ENCODE measurements at places on chromosomes 13 and 19.
A peak's percentile ranks its signal among the peaks of the same experiment; 100 is the strongest.

- peak; percentile 23 for DNase-seq
These were observed 22.4 kb downstream of the AMER2 start for GRCh38 chr13:25149711-25150110.

DNA sequence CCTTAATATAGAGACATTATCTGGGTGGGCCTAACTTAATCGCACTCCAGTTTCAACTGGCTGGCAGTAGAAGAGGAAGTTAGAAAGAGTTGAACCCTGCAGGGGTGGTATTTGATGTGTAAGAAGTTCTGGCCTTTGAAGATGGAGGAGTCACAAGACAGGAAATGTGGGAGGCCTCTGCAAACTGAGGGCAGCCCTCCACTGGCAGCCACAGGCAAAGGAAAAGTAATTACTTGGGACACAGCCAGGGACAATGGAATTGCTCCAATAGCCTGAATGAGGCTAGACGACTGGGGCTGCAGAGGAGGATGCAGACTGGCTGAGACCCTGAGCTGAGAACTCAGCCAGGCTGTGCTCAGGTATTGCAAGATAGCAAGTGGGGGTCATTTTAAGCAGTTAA lies 703.3 kb upstream of the ARGLU1 start:
- DNase-seq: peak; percentile 21

GRCh38 chr19:18297308-18297707 lies 15.9 kb upstream of the JUND start:
- no peak for DNase-seq

GRCh38 chr13:45576466-45576865 lies 39.1 kb downstream of the ERICH6B start:
- DNase-seq: no peak

DNA sequence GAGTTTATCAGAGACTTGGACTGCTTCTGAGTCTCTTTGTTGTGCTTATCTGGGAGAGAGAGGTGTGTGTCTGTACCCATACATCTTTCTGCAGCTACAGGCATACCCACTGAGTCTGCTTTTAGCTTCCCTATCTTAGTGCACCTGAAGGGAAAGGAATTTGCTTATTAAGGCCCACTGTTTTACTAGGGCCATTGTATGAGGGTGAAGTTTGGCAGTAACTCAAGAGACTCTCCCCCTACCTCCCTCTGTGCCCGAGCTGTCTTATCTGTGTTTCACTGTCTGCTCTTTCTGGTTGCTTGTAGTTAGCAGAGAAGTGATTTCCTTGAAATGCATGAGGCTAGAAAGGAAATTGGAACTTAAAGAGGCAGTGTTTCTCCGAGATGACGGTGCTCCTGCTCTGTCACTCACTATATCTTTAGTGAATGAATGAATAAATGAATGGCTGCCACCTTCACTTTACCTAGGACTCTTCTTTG lies 678 bp upstream of the CD33 start:
- no peak for DNase-seq

- no peak for DNase-seq
These were observed 7.8 kb upstream of the OLFM4 start for GRCh38 chr13:53020764-53021335.

- no peak for DNase-seq
These were observed 779.4 kb upstream of the SLITRK1 start for GRCh38 chr13:84661718-84662117.

DNA sequence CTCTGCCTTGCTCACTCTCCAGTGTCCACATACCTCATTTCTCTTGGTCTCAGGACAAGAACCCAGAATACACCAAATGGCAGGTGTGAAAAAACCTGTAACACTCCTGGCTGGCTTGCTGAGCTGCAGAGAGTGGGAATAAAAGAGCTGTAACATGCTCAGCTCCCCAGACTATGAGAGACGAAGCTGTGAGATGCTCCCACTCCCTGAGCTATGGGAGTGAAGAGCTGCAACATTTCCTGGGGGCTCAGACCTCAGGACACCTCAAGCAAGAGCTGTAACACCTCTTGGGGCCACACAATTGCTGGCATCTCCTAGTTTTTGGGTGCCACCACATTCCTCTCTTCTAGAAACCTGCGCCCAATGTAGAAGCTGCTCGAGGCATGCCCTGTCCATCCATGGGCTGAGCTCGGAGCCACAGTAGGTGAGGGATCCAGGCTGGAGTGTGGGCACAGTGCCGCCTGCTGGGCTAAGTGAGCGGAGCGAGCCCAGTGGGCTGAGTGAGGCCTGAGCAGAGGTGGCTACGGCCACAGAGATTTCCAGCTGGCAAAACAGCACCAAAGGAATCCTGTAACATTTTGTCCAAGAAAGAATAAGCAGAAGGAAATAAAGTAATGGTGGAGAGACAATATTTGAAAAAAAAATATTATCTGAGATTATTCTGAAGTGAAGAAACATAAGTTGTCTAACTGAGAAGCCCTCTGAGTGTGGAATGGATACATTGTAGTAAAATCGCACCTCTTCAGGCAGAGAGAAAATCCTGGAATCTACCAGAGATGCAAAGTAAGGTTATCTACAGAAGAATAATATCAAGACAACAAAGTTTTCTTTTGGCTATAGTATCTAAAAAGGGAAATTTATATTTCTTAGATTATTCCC lies 186.2 kb upstream of the PCDH9 start:
- no peak for DNase-seq

DNA sequence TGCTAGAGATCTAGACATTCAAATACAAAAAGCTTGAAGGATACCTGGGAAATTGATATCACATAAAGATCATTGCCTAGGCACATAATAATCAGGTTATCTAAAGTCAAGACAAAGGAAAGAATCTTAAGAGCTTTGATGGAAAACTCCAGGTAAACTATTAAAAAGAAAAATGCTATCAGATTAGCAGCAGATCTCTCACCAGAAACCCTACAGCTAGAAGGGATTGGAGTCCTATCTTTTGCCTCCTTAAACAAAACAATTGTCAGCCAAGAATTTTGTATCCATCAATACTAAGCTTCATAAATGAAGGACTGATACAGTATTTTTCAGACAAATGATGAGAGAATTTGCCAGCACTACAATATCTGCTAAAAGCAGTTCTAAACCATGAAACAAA lies 682.4 kb upstream of the ATXN8OS start:
- DNase-seq: no peak

GRCh38 chr19:6498294-6499036 lies 3.6 kb downstream of the TUBB4A start:
- no peak for DNase-seq

GRCh38 chr13:78714717-78715116 lies 55.8 kb upstream of the OBI1 start:
- no peak for DNase-seq

DNA sequence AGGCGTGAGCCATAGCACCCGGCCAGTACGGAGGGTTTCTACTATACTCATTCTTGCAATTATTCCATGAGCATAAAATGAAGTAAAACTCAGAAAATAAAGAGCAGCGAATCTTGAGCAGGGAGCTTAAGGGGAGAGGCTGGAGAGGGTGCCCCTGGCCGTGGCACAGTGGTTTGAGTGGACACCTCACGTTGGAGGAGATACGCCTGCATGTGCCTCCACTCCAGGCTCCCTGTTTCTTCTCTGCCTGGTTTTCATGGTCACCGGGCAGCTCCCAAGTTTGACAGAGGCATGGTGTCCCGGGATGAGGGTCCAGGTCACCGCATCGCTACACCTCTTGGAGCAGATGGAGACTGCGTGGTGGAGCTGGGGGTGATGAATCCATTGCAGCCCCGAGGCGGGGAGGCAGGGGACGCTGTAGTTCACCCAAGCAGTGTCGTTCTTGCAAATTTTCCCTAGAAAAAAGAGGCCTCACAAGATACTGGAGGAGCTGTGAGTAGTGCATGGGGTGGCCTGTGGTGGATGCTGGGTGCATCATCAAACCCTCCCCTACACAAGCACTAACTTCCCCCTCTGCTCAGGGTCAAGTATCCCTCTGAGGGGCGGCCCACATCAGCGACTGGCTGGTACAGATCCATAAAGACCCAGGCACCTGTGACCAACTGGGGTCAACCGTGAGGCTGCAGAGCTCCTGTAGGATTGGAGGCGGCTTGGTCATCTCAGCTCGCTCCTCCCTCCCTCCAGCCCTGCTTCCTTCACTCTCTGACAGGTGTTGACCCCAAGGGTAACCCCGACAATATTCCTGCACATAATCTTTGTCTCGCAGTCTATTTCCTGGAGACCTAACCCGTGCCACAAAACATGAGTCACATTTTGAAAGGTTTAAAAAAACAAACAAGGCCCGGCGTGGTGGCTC lies 3.6 kb upstream of the MIER2 start:
- DNase-seq: no peak

DNA sequence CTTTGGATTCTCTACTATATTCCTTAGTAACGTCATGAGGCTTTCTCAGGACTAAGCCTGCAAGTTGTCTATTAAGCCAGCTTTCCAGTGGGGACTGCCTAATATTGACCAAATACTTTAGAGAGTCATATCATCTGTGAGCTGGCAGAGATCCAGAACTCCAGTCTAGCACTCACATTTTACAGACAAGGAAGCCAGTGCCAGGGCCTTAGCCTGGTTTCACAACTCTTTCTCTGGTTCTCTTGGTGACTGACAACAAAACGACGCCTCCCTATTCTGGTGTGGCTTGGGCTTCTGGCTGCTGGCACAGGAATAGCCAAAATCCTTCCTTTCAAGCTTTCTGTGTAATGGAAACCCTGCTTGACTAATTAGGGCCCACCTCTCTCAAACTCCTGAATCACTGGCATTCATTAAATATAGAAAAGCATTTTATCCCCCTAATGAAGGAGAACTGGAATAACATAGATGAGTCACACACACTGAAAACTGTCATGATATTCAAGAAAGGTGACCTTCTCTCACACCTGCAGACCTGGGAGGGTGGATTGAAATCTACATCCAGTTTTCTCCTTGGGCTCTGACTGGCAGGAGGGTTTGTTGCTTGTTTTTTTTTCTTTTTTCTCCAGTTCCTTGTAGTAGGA lies 75.2 kb upstream of the UBL3 start:
- DNase-seq: peak; percentile 25

GRCh38 chr19:18794029-18794313 lies 2.9 kb upstream of the COMP start:
- DNase-seq: no peak

DNA sequence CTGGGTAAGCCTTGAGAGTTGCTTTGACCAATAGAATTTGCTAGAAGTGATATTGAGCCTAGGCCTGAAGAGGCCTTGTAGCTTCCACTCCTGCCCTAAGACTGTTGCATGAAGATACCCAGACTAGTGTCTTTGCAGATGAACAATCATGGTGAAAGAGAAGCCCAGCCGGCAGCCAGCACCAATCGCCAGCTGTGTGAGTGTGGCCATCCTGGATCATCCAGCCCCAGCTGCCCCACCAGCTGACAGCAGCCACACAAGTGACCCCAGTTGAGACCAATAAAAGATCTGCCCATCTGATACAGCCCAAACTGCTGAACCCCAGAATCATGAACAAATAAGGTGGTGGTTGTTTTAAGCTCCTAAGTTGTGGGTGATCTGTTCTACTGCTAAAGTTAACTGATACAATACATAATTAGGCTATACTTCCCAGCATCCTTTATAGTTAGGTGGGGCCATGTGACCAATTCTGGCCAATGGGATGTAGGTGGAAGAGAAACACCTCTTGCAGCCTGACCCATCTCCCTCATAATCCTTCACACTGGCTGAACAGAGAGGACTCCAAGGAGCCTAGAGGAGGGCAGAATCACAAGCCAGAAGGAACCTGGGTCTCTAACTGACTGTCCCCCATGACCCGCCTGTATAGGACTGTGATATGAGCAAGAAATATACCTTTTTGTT lies 9.4 kb upstream of the ZNF428 start:
- DNase-seq: peak; percentile 18

DNA sequence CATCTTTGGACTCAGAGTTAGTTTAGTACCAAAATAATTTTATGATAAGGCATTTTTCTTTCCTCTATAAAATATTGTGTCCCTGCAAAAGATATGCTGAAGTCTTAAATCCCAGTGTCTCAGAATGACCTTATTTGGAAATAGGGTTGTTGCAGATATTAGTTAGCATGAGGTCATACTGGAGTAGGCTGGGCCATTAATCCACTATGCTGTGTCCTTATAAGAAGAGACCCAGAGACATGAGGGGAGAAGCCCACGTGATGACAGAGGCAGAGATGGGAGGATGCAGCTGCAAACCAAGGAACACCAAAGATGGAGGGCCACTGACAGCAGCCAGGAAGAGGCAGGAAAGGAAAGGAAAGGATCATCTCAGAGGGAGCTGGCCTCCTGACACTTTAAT lies 6.4 kb downstream of the POGLUT2 start:
- DNase-seq: no peak

DNA sequence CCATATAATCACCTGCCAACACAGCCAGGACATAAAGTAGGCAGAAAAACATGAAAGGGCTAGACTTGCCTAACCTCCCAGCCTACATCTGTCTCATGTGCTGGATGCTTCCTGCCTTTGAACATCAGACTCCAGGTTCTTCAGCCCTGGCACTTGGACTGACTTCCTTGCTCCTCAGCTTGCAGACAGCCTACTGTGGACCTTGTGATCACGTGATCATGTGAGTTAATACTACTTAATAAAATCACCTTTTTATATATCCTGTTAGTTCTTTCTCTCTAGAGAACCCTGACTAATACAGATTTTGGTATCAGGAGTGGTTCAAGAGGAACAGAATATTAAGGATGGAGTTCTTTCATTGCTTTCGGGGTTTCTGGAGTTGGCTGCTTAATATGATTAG lies 2867.6 kb downstream of the PCDH9 start:
- no peak for DNase-seq

DNA sequence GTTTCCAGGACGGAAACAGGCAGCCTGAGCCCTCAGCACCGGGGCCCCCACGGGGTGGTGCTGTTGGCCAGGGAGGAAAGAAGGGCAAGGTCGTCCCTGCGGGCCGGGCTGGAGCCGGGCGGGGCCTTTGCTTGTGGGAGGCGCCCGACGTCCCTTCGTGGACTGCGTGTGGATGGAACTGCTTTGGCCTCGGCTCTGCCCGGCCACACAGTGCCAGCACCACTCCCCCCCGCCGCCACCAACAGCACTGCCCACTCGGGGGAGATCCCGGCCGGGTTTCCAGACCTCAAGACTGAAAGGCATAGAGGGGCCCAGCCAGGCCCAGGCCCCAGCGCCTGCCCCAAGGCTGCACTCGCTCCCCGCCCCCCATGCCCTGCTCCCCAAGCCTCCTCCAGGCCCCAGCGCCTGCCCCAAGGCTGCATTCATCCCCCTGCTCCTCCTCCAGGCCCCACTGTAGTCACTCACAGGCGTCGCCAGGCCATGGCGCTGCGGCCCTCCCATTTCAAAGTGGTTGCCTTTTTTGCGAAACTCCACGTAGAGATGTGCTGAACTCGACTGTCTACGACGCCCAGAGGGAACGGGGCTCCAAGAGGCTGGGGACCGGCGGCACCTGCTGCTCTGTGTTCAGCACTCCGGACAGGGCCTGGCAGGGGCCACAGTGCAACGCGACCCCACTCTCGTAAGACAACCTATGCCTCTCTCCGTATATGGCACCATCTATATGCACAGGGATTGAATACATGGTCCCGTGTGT lies 22.5 kb downstream of the C13orf46 start:
- peak; percentile 82 for DNase-seq

- DNase-seq: no peak
These were observed 7.1 kb downstream of the MATK start for GRCh38 chr19:3778899-3779723.

- DNase-seq: no peak
These were observed at the start of gene NLRP13 for GRCh38 chr19:55931936-55932386. Gene NLRP13, minus strand, starts transcription at chr19:55932336. Its CDS starts 25 bp downstream, at chr19:55932311.

GRCh38 chr13:103436057-103436654 lies 369.9 kb upstream of the SLC10A2 start:
- DNase-seq: no peak

- no peak for DNase-seq
These were observed 4.4 kb upstream of the SBK3 start for GRCh38 chr19:55549500-55550320.

- peak; percentile 94 for DNase-seq
These were observed 811 bp upstream of the PRMT1 start for GRCh38 chr19:49676136-49676783.
